ENCODE measurements at places on chromosomes 4 and X.
A peak's percentile ranks its signal among the peaks of the same experiment; 100 is the strongest.

GRCh38 chr4:24321131-24321530 is 263.2 kb downstream of the DHX15 start:
- no peak for DNase-seq

DNA sequence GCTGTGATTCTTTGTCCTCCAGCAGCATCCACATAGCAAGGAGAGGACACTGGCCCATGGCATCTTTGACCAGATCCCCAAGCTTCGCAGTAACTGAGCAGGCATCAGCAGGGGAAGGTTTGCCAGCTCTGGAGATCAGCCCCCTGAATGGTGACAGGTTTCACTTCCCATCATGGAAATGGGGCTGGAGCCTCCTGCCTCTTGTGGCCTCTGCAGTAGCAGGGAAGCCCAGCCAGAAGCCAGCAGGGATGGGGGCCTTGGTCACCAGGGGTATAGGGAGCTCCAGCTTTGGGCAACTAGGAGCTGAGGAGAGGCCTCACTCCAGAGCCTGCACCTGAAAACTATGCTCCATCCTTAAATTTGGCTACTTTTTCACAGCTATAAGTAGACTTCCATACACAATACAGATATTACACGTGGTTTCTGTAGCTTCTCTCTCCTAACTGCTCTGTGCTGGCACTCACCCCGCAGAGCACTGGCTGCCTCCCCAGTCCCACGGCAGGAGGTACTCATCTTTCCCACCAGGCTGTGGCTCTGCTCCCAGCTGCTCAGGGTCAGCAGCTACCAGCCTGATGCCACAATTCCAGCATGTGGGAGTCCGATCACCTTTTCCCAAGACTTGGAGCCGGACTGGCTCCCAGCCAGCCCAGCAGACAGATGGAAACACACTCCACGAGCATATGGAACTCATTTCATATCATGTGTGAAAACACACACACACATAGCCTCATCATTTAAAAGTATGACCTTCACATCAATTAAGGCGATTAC is 2.8 kb downstream of the TMEM271 start:
- no peak for DNase-seq

- DNase-seq, result no peak
Measured at GRCh38 chrX:16778545-16778944, 7.7 kb upstream of the TXLNG start.

GRCh38 chrX:618761-619450 is 11.7 kb upstream of the SHOX start:
- no peak for DNase-seq

DNA sequence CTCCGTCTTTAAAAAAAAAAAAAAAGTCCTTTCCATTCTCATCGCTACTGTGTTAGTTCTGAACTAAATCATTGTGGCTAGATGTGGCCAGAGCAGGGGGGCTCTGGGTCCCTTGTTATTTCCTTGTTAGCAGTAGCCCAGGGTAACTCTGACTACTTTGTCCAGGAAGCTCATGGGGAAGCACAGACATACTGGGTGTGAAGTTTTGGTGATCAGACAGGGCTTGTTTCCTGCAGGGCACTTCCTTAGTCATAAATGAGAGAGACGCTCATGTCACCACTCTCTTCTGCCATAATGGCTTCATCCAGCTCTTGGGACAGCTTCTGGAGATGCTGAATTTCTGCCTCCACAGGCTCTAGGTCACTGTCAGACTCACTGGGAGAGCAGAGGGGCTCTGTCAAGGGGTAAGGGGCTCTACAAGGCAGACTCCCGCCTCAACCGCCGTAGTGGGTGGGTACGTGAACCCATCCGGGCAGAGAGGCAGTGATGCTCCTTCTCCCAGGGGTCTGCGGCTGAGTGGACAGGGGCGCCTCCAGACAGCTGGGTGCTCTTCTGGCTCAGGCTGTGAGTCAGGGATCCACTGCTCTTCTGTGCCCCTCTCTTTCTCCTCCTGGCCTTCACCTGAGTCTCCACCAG is 12.9 kb downstream of the STIM2 start:
- DNase-seq, result no peak

GRCh38 chrX:151825007-151825406 is 87.7 kb upstream of the MAGEA4 start:
- no peak for DNase-seq

DNA sequence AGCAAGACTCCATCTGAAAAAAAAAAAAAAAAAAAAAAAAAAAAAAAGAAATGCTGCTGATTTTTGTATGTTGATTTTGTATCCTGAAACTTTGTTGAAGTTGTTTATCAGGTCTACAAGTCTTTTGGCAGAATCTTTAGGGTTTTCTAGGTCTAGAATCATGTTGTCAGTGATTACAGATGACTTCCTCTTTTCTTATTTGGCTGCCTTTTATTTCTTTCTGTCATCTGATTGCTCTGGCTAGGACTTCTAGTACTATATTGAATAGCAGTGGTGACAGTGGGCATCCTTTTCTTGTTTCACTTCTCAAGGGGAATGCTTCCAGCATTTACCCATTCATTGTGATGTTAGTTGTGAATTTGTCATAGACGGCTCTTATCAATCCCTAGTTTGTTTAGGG is 334.4 kb downstream of the SPRY1 start:
- DNase-seq, result no peak

GRCh38 chrX:27619975-27620374 is 29.8 kb downstream of the DCAF8L2 start:
- no peak for DNase-seq

DNA sequence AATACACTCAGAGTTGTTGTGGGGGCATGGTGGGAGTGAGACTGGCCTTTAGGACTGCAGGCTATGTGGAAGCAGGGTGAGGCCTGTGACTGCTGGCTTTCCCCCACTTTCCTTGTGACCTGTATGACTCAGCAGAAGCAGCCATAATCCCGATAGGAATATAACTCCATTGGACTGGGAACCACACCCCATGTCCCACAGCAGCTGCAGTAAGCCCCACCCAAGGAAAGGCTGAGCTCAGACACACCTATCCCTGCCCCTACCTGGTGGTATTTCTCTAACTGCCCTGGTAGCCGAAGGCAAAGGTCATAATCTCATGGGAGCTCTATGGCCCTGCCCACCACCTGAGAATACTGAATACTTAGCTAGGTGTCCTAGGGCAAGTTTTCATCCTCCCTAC is 169.3 kb downstream of the GC start:
- peak; percentile 57 for DNase-seq

DNA sequence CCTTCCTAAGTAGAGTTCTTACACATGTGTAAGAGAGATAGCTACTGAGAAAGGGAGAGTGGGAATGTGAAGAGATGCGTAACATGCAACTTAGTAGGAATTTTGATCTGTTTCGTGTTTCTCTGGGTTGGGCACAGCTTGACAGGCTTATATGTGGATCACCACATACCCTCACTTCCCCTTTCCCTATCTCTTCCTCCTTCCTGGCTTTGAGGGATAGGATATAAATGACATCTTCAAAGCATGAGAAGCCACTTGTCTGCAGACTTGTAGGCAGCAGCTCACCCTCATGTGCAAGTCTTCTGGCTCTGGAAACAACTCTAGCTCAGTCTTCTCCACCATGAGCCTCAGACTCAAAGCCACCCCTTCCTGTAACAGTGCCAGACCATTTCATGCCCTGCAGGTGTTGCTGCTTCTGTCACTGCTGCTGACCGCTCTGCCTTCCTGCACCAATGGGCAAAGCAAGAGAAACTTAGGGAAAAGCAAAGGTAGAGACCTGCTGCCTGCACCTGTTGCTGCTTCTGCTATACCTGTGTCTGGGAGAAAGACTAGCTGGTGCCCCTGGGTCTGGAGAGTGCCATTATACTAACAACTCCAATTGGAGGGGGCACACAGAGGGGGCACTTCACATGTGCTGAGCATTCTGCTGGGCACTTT is 5.4 kb upstream of the PF4V1 start:
- no peak for DNase-seq

GRCh38 chrX:119654112-119654531 is 38.8 kb downstream of the SEPTIN6 start:
- no peak for DNase-seq

DNA sequence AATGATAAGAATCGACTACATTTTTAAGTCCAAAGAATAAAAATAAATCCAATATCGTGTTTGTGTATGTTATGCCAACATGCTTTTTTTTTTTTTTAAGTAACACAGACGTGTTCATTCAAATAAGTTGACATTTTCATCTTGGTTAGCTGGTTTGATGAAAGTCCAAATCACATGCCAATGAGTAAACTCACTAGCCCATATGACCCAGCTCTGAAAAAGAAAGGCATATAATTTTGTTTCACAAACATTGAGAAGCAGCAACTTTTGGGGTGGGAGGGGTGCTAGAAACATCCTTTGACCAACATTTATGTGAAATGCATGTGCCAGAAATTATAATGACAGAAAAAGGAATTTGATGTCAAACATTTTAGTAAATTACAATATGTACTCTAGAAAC is 61.6 kb upstream of the SPP1 start:
- no peak for DNase-seq

- DNase-seq, result no peak
Measured at GRCh38 chr4:24096603-24097002, 206.8 kb upstream of the PPARGC1A start.

- no peak for DNase-seq
Measured at GRCh38 chr4:113153529-113154101, 104.2 kb downstream of the ANK2 start.

Measured in mucosa of descending colon (tissue), 3 donors.